Panc1 (cell line): ENCODE measurements at places on chromosomes 5 and 9. TPM values are rescaled to one million over a fixed set of nuclear protein-coding genes. Genes with fewer than 3 reads are reported as not detected.

DNA sequence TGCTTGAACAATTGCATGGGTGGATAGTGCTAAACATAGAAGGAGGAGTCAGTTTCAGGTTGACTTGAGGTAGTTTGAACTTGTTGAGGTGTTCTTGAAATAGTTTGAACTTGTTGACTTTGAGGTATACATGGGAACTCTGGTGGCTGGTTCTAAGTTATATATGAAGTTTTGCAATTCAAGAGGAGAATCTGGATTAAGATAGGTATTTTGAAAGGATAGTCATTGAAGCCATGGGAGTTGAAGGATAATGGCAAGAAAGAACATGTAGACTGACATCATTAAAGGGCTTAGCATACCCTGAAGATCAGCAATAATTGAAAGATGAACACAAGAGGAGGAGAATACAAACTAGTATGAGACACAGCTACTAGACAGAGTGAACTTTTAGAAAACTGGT is 181.9 kb upstream of the MRPS30 start:
- no peak for DNase-seq

GRCh38 chr5:148776780-148777179 is 49.6 kb upstream of the ADRB2 start:
- DNase-seq: no peak

DNA sequence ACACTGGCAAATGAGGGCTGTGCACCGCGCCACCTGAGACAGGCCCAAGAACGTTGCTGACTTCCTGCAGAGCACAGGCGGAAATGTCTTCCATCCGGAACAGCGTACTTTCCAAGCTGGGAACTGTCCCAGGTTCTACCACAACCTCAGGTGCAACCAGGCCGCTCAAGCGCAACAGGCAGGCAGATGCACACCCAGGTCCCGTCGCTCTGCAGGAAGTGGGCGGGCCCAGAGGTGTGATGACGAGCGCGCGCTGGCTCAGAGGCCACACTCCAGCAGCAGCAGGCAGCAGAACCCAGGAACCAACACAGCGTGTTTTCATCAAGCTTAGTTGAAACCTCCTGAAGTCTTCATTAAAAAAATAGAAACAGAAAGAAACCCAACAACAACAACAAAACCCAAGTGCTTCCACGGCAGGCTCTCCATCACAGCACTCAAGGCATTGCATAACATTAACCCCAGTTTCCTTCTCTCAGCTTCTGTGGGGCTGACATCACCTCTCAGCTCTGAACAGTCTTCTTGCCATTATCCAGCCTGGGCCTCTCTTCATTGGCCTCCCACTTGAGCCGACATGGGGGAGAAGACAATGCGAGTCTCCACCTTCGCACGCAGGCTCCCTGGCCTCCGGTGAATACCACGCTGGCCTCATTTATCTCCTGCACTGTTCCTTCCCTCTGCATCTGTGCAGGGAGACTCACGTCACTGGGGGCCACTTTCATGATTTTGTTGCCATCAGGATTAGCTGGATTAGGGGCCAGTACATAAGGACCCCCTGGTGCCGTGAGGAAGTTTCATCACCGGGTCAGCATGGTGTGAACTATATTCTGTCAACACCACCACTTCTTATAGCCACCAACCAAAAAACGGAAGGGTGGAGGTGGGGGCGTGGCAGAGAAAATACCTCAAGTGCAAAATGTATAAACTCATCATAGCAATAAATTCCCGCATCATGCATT is 22.1 kb downstream of the PTCH1 start:
- DNase-seq: no peak

GRCh38 chr9:88759364-88759763 is 224.4 kb downstream of the NXNL2 start:
- DNase-seq: no peak

DNA sequence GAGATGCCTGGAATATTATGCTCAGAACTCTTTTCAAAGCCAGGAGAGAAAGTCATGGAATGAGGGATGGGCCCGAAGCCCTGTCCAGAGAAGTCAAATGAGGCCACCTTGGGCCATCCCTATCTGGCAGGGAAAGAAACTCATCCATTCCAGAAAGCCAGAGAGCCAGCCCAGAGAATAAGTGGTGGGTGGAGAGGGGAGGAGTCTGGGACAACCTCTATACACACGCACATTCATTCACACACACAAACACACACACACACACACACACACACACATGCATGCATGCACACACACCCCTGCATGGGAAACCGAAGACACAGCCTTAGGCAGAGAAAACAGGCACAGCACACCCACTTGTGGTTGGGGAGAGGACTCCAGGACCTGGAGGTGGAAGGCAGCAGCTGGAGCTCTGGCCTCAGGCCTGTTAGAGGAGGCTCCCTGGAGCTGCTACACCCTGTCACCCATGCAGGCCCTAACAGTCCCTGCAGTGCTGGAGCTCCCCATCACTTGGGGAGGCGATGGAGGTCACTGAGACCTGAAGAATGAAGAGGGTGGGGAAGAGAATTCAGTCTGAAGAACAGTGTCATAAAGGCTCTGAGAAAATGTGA is 38.0 kb downstream of the TGFBI start:
- no peak for DNase-seq

- no peak for DNase-seq
These were observed at the start of gene DPP7 for GRCh38 chr9:137114613-137115393. DPP7 (minus strand) TSS chr9:137114733; CDS start chr9:137114713, 20 bp downstream.

GRCh38 chr5:13566871-13567339 is 377.6 kb downstream of the DNAH5 start:
- DNase-seq: peak; percentile 82

Gene SH3TC2
- 0.33 TPM for total RNA-seq

DNA sequence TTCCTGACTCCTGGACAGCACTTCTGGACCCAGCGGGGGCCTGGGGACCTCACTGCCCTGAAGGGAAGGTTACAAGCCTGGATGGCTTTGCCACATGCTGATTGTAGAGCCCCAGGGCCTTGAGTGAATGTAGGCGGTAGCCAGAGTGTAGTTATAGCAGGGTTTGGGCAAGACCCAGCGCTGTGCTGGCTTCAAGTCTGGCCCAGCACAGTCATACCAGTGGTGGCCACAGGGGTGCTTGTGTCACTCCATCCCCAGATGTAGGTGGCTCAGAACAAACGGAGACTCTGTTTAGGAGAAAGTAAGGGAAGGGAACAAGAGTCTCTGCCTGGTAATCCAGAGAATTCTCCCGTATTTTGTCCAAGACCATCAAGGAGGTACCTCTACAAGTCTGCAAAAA is 84.6 kb downstream of the STARD4 start:
- DNase-seq: no peak

Gene BAAT
- 0.08 TPM for total RNA-seq

DNA sequence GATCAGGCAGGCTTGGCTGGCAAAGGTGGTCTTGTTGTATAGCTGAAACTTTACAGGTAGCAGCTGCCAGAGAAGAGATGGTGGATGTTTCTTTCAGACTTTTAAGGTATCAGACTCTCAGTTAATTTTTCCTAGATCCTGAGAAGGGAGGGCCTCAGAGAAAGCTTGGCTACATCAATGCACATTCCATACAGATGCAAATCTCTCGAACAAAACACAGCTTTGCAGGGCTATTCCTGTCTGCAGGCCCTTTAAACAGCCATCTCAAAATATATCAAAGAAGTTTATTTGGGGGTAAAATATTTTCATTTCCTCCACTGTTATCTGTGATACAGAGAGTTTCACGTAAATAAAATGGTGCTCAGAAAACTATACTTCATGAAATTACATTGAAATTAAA is 1584.4 kb downstream of the EFNA5 start:
- DNase-seq: no peak

Gene HAVCR1
- total RNA-seq: 0.36 TPM

DNA sequence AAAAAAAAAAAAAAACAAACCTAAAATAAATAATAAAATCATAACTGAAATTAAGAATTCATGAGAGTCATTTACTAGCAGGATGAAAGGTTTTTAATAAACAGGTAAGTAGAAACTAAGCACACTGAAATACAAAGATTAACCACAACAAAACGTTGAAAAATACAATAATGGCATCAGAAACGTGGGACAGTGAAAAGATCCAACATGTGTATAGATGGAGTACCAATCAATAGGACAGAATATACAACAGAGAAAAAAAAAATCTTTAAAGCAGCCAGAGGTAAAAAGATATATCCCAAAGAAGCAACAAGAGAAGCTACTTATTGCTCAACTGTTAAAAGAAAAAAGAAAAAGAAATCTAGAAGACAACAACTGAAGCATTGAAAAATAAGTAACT is 75.2 kb downstream of the RICTOR start:
- no peak for DNase-seq

- DNase-seq: no peak
These were observed at the start of gene SPIN1 for GRCh38 chr9:88388203-88388885. SPIN1 (plus strand) TSS chr9:88388444; CDS start chr9:88426540, 38,096 bp downstream.

DNA sequence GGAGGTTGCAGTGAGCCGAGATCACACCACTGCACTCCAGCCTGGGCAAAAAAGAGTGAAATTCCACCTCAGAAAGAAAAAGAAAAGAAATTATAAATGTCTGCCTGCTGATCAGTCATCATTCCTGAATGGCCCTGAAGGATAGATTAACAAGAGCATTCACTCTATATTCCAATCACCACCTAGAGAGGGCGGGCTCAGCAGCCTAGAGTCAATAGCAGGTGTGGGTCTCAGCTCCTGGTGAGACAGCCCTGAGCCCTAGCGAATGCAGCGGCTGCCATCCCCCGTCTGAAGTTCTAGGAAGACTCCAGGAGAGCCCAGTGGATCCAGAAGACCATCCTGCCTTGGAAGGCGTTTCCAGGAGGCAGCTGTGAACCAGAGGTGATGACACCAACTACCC is 12.0 kb downstream of the FBP1 start:
- no peak for DNase-seq

Gene C5
- total RNA-seq: 1.6 TPM

- no peak for DNase-seq
These were observed 86.2 kb downstream of the TEK start for GRCh38 chr9:27195191-27195590.

GRCh38 chr9:134234001-134234660 is 69.8 kb upstream of the RNU6ATAC start:
- DNase-seq: no peak

Gene LHX3
- 0.13 TPM for total RNA-seq
